ENCODE measurements at places on chromosomes 12 and 14. TPM values are rescaled to one million over a fixed set of nuclear protein-coding genes. Genes with fewer than 3 reads are reported as not detected.

Gene CDH24
- 4.9 TPM for total RNA-seq

Gene AMIGO2
- 123 TPM for total RNA-seq

Gene CNTN1
- total RNA-seq: 3.6 TPM

Gene AGAP2
- total RNA-seq: 0.30 TPM
